NCI-H1930 (cell line): ENCODE measurements at places on chromosomes 5 and 9.

- DNase-seq = no peak
Observed at GRCh38 chr9:109403766-109404320, 83.0 kb upstream of the EPB41L4B start.

GRCh38 chr9:4235871-4236804, 63.7 kb downstream of the GLIS3 start:
- DNase-seq = no peak

DNA sequence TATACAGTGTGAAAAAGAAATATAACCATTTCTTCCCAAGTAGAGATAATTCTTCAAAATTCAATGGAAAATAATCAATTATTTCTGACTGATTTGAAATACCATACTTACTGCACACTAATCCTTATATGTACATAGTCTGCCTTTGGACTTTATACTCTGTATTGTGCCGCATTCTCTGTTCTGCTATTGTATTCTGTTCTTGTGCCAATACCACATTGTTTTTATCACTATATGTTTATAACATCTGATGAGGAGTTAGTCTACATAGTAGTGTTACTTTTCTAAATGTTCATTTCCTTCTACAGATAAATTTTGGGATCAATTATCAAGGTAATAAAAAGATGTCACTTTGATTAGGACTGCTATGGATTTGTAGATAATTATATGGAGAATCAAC, 16.7 kb upstream of the ZNF462 start:
- no peak for DNase-seq

DNA sequence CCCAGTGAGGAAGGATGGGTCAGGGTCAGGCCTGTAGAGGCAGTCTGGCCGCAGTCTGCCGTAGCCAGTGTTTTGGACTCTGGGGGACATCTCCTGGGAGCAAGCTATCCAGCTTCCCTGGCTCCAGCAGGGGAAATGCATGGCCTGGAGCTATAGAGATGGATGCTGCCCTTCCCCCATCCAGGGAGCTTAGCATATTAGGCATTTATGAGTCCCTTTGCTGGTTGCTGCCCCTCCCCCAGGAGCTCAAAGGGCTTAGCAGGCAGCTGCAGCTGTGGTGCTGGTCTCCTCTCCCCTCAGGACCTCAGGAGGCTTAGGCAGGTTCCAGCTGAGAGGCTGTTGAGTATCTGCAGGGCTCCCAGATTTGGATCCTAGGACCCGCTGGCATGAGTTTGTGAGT, 1158.7 kb downstream of the DTWD2 start:
- no peak for DNase-seq

GRCh38 chr5:2883771-2884170, 132.3 kb upstream of the IRX2 start:
- no peak for DNase-seq

- DNase-seq = no peak
Observed at GRCh38 chr5:38404667-38405276, 146.4 kb downstream of the EGFLAM start.

DNA sequence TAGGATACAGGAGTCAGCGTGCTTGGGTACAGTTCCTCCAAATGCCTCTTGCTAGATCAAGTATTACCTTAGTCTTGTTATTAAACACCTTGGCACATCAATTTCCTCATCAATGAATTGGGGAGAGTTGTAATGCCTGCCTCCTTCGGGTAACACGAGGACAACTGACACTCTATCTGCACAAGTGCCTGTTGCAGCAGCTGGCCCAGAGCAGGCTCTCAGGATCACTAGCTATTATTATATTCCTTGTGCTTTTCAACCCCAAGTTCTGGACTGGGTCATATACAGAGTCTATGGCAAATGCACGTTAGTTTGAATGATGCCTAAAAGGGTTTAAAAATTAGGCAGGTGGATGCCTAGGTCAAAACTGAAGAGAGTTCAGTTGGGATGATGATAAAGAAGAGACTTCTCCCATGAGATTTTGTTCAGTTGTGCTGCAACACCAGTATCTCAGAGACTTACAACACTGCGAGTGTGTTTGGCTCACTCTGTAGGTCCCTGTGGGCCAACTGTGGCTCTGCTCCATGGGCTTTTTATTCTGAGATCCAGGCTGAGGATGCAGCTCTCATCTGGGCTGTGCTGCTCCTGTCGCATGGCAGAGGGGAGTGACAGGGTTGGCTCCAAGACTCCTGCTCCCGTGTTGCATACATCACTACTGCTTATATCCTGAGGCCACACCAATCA, 41.1 kb upstream of the TEX48 start:
- DNase-seq = no peak

DNA sequence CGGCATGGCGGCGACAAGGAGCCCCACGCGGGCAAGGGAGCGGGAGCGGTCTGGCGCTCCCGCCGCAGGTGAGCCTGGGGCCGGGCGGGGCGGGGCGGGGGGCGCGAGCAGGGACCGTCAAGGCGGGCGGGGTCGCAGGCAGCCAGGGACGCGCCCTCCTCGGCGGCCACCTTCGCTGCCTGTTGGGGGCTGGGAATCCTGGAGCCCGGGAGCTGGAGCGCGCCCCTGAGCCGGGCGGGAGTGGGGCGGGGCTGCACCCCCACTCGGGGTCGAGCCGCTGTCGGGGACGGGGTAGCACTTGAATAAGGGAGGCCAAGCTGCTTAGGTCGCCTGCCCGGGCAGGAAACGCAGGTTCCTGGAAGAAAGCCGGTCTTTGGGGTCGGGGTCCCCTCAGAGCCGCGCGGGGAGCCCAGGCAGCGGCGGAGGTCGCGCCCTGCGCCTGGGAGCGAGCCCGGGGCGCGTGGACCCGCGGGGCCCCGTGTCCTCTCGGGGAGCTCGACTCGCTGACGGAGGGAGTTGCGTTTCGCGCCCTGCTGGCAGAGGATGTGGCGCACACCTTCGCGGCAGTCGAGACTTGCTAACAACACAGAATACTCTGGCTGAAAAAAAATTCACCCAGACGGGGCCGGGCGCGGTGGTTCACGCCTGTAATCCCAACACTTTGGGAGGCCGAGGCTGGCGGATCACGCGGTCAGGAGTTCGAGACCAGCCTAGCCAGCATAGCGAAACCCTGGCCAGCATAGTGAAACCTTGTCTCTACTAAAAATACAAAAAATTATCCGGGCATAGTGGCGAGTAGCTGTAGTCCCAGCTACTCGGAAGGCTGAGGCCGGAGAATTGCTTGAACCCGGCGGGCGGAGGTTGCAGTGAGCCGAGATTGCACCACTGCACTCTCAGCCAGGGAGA, 552 bp downstream of the OTULINL start:
- peak; percentile 64 for DNase-seq

- no peak for DNase-seq
Observed at GRCh38 chr5:152107220-152107619, 182.6 kb upstream of the GLRA1 start.

DNA sequence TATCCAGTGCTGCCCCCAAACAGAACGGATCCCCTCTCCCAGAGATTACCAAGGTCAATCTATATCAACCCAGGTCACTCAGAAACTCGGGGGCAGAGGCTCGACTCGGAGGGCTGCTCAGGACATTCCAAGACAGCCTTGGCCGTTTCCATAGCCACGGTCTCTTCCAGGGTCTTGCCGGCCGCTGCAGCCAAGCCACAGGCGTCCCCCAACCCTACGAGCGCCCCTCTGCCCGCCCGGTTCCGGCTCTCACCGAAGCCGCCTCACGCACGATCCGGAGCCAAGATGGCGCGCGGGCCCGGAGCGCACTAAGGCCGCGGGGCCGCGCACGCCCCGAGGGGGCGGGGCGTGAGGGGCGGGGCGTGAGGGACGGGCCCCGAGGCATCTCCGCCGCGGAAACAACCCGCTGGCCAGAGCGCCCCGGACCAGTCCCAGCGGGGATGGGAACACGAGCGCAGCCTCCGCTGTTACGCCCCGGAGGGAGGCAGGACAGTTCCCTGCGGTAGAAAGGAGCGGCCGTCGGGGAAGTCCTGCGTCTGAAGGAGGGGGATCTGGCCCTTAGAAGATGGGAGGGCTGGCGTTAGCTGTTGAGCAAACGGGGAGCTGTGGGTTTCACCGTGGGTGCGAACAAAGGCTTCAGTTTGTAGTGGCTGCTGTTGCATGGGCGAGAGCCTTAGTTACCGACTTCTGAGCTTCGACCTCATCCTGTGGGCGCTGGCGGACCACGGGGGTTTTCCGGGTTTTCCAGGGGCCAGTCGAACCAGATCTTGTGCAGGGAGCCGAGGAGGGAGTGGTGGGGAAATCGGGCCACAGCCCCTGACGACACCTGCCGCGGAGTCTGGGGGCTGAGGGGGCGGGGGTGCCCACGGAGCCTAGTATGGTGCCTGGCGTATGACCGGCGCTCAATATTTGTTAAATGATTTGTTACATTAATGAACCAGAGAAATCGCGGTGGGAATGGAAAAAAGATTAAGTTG, at the start of gene RPP25L:
Gene RPP25L (minus strand): TSS at position 287 of the 977 bp plus-strand sequence. CDS start 801 bp downstream, outside the sequence.
- DNase-seq = peak; percentile 95

GRCh38 chr5:150278916-150279315, 10.7 kb downstream of the CAMK2A start:
- no peak for DNase-seq

DNA sequence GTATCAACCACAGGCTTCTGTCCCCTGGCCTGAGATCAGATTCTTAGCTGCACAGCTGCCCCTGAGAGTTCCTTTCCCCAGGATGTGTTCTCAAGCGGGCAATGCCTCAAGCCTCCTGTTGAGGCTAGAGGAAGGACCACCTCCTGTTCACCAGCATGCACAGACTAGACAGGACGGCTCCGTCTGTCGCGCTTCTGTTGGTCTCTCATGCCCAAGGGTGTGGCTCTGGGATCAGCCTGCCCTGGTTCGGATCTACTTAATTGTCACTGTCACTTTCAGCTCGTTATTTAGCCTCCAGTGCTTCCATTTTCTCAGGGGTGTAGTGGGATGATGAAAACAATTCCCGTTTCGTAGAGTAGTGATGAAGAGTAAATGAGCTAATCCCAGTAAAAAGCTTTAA, 103.1 kb downstream of the KCNIP1 start:
- no peak for DNase-seq

DNA sequence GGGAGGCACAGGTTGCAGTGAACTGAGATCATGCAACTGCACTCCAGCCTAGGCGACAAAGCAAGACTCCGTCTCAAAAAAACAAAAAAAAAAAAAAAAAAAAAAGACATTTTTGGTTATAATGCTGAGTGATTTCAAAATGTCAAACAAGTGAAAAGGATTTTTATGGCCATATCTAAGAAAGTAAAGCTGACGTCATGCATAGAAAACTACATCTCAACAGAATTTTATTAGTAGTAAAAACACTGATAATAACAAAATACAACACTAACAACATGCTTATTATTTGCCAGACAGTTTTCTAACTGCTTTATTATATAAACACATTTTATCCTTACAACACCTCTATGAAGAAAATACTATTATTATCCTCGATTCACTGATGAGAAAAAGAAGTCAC, 833.0 kb upstream of the WWC1 start:
- DNase-seq = no peak

GRCh38 chr9:33649463-33649862, 125.4 kb downstream of the ANKRD18B start:
- DNase-seq = no peak

DNA sequence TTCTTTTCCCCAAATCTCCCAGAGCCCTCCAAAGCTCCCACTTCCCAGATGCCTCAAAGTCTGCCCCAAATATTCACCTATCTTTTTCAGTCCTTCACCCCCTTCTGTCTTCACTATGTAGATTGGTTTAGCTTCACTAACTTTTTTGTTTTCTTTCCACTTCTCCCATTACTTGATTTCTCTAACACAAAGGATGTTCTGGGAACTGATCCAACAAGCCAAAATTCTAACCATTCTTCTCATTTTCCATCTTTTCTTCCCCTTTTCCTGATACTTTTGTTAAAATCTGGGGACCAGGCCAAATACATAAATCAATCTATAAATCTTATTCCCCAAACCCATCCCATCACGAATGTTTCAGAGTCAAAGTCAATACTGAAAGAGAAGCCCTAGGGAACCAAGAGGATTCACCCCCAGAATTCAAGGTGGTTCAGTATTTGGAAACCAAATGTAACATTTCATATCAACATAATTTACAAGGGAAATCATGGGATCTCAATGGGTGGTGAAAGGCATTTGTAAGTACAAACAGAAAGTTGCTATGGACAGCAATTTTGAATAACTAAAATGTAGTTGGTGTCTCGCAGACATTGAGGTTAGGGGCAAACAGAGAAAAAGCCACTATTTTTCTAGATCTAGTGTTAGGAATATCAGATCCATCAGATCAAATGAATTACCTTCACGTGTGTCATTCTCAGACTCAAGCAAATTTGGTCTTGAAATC, 35.3 kb downstream of the APTX start:
- no peak for DNase-seq

DNA sequence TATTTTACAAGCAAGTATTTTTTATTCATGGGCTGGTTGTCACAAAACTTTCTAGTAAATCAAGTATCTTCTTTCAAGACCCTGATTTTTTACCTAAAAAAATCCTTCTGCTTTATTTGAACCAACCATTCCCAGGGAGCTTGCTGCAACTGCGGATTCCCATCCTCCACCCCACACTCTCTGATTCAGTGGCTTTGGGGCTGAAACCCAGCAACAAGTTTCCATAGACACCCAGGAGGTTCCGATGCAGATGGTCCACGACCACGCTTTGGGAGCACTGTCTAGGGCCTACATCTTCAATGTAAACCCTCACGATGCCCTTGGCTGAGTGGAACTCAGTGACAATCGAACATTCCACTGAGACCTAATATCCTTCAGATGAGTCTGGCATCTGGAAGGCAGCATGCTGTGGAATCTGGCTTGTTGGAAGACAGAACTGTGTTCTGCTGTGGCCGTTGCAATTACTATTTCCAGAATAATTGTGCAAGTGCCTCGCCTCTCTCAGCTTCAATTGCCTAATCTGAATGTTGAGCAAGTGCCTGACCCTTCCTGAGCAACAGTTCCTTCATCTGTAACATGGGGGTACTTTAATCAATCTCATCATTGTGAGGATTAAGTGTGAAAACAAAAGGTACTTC, 105.1 kb downstream of the INSYN2B start:
- DNase-seq = no peak

- no peak for DNase-seq
Observed at GRCh38 chr5:167582283-167582682, 709.2 kb upstream of the WWC1 start.

DNA sequence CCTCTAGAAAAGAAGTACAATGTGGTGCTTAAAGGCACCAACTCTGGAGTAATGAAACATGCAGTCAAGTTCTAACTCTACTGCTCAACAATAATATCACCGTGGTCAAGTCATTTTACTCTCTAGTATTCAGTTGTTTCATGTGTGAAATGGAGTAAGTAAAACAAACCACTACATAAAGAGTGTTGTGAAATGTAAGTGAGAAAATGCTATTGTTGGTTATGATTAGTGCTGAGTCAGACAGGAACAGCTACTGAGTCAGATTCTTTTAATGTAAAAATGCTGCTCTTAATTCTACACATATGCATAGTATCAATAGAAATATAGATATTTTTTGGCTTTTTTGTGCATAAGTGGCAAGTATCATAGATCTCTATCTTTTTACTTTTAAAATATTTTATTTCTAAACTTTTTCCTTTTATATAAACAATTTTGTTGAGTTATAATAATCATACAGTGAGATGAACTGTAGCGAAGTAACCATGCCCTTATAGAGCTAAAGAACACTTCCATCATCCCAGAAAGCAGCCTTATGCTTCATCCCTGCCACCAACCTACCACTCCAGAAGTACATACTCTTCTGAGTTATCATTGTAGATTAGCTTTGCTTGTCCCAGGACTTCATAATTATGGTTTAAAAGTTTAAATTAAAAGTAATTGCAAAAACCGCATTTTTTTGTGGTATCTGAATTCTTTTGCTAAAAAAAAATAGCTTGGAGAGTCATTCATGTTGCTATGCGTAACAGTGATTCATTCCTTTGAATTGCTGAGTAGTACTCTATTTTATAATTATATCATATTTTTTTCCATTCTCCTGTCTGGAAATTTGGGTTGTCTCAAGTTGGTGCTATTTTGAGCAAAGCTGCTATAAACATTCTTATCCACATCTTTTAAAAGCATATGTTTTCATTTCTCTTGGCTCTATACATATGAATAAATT, 548.2 kb upstream of the CLINT1 start:
- DNase-seq = no peak
